Chondrocyte (in vitro differentiated cells): ENCODE measurements at places on chromosomes 5 and 9.
A peak's percentile ranks its signal among the peaks of the same experiment; 100 is the strongest.

DNA sequence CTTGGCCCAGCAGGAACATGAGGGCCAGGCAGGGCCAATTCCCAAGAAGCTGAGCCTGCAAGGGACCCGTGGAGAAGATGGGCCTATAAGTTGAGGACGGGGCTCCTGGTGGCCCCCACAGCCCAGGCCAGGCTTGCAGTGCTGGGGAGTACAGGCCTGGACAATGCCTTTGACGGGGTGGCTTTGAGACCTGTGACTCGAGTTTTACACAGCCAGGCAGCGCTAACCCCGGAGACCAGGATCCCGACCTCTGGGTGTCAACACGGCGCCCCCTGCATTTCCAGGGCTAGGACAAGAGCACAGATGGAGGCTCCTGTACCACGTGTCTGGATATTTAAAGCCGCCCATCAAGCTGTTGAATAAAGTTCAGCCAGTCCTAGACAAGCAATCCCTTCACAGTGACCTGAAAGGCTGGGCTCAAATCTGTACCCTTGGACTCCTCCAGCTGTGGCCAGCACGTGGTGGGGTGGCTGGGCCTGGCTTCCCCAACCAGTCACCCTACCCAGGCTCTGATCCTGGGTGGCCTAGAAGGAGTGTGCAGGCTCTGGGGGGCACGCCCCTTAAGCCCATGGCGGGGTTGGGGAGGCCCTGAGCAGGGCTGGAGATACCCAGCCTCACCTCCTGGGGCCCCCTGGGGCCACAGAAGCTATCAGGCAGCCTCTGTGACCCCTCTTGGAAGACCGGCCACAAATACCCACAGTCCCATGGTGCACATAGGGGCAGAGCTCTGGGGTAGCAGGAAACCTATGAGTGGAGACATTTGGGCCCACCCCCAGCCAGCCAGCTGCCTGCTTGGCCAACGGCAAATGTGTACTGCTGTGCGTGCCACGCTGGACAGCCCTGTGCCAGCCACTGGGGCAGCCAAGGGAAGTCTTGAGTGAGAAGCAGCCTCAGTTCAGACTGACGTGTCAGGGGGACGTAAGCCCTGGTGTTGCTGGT is 88.7 kb downstream of the NTNG2 start:
- H3K27me3 ChIP-seq, result no peaks in the 10 kb centered on the region
- H3K36me3 ChIP-seq, result no peaks in the 10 kb centered on the region
- no peak overlapping the region for H3K27ac ChIP-seq
- peaks cover 13% of the 10 kb centered on the region for H3K4me1 ChIP-seq
- H3K4me3 ChIP-seq, result no peak overlapping the region

GRCh38 chr9:91900797-91901177 is 49.2 kb downstream of the ROR2 start:
- H3K27me3 ChIP-seq, result no peaks in the 10 kb centered on the region
- no peak for DNase-seq
- no peak overlapping the region for H3K27ac ChIP-seq
- no peaks in the 10 kb centered on the region for H3K36me3 ChIP-seq
- no peak overlapping the region for H3K4me3 ChIP-seq

GRCh38 chr9:82020331-82020730 is 31.8 kb downstream of the SPATA31D1 start:
- H3K4me1 ChIP-seq, result peaks cover 4% of the 10 kb centered on the region
- no peaks in the 10 kb centered on the region for H3K27me3 ChIP-seq
- peaks cover 2% of the 10 kb centered on the region for H3K36me3 ChIP-seq
- no peak for DNase-seq

DNA sequence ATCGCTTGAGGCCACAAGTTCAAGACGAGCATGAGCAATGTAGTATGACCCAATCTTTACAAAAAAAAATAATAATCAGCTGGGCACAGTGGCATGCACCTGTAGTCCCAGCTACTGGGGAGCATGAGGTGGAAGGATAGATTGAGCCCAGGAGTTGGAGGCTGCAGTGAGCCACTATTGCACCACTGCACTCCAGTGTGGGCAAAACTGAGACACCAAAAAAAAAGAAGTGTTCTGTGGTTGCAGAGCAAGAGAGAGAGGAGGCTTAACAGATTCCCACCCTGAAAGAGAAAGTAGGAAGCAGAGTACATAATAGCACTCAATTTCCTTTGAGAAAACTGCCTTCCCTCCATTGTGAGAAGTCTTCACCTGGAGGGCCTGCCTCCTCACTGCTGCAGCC is 52.6 kb downstream of the ALDH7A1 start:
- peaks cover 13% of the 10 kb centered on the region for H3K36me3 ChIP-seq
- no peaks in the 10 kb centered on the region for H3K27me3 ChIP-seq
- H3K4me3 ChIP-seq, result no peak overlapping the region
- DNase-seq, result no peak

DNA sequence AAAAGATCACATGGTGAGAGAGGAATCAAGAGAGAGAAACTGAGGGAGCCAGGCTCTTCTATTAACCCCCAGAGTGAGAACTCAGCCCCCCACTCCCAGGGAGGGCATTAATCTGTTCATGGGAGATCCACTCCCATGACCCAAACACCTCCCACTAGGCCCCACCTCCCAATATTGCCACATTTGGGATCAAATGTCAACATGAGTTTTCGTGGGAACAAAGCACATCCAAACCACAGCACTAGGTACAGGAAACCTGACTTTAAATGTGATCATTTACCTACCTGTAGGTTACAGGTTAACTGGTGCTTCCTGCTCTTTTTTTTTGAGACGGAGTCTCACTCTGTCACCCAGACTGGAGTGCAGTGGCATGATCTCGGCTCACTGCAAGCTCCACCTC is 16.9 kb downstream of the NNT start:
- peaks cover 14% of the 10 kb centered on the region for H3K4me1 ChIP-seq
- H3K27ac ChIP-seq, result no peak overlapping the region
- DNase-seq, result no peak
- H3K27me3 ChIP-seq, result no peaks in the 10 kb centered on the region
- H3K36me3 ChIP-seq, result peaks cover 22% of the 10 kb centered on the region

DNA sequence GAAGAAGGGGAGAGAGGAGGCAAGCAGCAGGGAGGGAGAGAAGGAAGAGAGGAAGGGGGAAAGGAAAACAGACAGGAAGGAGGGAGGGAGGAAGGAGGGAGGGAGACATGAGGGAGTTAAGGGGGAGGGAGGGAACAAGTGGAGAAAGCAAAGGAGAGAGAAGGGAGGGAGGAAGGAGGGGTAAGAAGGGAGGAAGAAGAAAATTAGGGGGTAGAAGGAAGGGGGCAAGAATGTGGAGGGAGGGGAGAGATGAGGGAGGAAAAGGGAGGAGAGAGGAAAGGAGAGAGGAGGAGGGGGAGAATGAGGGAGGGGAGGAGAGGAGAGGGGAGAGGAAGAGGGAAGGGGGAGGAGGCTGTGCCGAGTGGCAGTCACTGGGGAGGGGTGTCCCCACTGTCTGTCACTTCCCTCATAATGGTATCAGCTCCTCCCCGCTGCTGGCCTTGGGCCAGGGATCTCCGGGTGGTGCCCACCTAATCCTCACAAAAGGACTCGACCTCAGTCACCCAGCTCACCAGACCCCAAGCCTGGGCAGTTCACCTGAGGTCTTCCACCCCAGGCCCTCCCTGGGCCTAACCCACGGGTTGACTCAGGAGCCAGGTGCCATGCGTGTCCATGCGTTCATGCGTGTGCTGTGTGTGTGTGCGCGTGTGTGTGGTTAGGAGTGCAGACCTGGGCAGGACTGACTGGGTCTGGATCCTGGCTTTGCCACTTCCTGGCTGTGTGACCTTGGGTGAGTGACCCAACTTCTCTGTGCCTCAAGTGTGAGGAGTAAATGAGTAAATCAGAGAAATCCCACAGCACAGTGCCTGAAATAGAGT is 18.1 kb downstream of the C9orf50 start:
- H3K4me1 ChIP-seq, result peaks cover 20% of the 10 kb centered on the region
- no peaks in the 10 kb centered on the region for H3K36me3 ChIP-seq
- DNase-seq, result no peak
- no peak overlapping the region for H3K4me3 ChIP-seq
- no peaks in the 10 kb centered on the region for H3K27me3 ChIP-seq

DNA sequence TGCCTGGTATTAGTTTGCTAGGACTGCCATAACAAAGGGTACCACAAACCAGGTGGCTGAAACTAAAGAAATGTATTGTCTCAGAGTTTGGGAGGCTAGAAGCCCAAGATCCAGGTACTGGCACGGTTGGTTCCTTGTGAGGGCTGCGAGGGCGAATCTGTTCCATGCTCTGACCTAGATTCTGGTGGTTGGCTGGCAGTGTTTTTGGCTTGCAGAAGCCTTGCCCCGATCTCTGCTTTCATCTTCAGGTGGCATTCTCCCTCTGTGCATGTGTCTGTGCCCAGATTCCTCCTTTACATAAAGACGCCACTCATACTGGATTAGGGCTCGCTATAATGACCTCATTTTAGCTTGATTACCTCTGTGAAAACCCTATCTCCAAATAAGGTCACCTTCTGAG is 36.7 kb downstream of the RAI14 start:
- no peaks in the 10 kb centered on the region for H3K27me3 ChIP-seq
- peaks cover 76% of the 10 kb centered on the region for H3K4me1 ChIP-seq
- H3K36me3 ChIP-seq, result peaks cover 9% of the 10 kb centered on the region
- peak overlapping the region; percentile 49 for H3K27ac ChIP-seq

- H3K4me1 ChIP-seq, result peaks cover 12% of the 10 kb centered on the region
- no peak overlapping the region for H3K27ac ChIP-seq
- H3K27me3 ChIP-seq, result peaks cover 57% of the 10 kb centered on the region
- no peak for DNase-seq
Measured at GRCh38 chr9:21558615-21559401, 76.7 kb upstream of the IFNE start.

DNA sequence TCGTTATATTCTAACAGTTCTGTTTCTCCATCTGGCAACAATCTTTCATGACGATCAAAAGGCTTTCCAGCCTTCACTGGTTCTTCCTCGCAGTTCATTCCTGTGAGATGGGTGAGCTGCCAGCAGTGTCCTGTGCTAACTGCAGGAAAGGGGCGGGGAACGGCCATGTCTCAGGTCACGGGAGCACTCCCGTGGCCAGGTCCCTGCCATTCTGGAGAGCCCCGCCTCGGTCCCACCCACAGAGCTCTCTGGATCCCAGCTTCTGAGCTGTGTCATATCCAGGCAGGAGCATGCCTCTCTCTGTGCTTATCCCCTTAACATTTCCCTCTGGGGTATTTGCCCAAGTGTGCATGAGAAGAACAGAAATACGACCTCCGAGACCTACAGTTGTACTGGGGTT is 297.8 kb upstream of the IRX2 start:
- no peak overlapping the region for H3K4me3 ChIP-seq
- no peaks in the 10 kb centered on the region for H3K4me1 ChIP-seq
- no peaks in the 10 kb centered on the region for H3K27me3 ChIP-seq
- H3K27ac ChIP-seq, result no peak overlapping the region
- H3K36me3 ChIP-seq, result no peaks in the 10 kb centered on the region
- DNase-seq, result no peak

- no peak overlapping the region for H3K4me3 ChIP-seq
- no peak for DNase-seq
- H3K4me1 ChIP-seq, result peaks cover 27% of the 10 kb centered on the region
- H3K27me3 ChIP-seq, result no peaks in the 10 kb centered on the region
- H3K36me3 ChIP-seq, result no peaks in the 10 kb centered on the region
Measured at GRCh38 chr9:78989031-78989658, 582.6 kb upstream of the TLE4 start.

DNA sequence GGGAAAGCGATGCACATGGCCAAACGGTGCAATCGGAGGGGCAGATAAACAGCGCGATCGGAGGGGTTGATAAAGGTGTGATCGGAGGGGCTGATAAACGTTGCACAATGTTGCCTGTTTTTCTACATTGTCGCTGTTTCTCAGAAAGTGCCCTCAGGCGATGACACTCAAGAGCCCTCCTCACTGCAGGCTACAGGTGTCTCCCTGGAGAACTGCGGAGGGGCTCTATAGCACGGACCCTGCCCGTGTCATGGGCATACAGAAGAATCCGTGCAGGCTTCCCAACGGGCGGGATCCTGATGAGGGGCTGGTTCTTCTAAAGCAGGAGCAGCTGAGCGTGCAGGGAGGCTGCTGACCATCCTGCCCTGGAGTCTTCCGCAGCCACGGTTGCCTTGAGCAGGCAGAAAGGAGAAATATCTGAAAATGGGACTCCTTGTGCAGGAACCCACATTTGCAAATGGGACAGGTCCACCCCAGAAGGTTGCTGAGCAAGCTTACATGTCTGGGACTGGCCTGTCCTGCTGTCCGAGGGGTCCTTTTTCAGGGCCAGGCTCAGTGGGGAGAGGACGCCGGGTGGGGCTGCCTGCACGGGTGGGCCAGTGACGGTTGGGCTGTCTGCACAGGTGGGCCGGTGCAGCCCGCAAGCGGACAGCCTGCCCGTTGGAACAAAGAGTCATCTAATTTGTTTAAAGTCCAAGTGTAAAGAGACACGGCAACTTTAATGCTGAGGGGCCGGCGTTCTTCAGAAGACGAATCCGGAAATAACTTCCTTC is 25.1 kb upstream of the LPCAT1 start:
- H3K4me3 ChIP-seq, result no peak overlapping the region
- H3K27me3 ChIP-seq, result peaks cover 57% of the 10 kb centered on the region
- no peaks in the 10 kb centered on the region for H3K36me3 ChIP-seq
- no peak overlapping the region for H3K27ac ChIP-seq
- peaks cover 19% of the 10 kb centered on the region for H3K4me1 ChIP-seq

- no peaks in the 10 kb centered on the region for H3K27me3 ChIP-seq
- H3K36me3 ChIP-seq, result no peaks in the 10 kb centered on the region
- H3K27ac ChIP-seq, result no peak overlapping the region
- no peak overlapping the region for H3K4me3 ChIP-seq
Measured at GRCh38 chr5:33563530-33563929, 122.8 kb downstream of the TARS1 start.

DNA sequence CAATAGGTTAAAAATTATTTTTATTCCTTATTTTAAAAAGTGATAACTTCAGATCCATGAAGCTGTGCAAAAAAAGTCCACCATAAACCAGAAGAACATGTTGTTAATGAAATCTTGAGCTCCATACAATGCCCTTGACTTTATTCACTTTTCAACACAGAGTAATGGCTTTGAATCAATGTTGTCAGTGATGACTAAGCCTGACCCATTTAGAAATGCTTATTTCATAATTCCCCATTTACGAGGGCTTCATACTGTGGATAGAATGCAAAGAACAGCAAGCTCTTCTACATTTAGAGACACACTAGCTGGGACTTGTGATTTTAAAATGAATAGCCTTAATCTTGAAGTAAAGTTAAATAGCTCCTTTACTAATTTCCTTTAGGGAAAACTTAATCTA is 25.7 kb upstream of the IL9 start:
- peaks cover 4% of the 10 kb centered on the region for H3K36me3 ChIP-seq
- H3K4me1 ChIP-seq, result no peaks in the 10 kb centered on the region

- H3K4me1 ChIP-seq, result peaks cover 44% of the 10 kb centered on the region
- H3K4me3 ChIP-seq, result peak overlapping the region; percentile 95
- no peaks in the 10 kb centered on the region for H3K27me3 ChIP-seq
Measured at GRCh38 chr5:140563596-140563995, 802 bp downstream of the APBB3 start.

DNA sequence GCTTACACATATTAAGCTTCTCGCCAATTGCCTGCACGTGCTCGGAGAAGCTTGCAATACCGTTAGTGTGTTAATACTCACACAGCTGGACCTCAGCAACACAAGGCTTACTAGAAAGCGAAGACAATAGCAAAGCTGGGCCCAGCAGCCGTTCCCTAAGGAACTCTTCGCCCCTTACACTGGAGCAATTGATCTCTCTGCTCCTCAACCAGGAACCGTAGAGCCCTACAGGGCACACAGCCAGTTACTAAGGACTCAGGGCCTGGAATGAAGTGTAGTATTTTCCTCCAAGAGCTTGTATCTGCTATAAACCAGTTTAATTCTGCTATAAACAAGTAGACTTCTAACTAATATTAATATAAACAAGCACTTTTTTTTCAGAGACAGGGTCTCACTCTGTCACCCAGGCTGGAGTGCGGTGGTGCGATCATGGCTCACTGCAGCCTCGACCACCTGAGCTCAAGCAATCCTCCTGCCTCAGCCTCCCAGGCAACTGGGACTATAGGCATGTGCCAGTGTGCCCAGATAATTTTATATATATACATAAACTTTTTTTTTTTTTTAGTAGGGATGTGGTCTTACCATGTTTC is 67.0 kb upstream of the SIMC1 start:
- no peak for DNase-seq
- no peaks in the 10 kb centered on the region for H3K36me3 ChIP-seq
- H3K27me3 ChIP-seq, result peaks cover 33% of the 10 kb centered on the region
- no peak overlapping the region for H3K4me3 ChIP-seq
